ENCODE measurements at places on chromosomes 4 and X.

GRCh38 chr4:54660591-54660990, 2.8 kb downstream of the KIT start:
- DNase-seq = no peak

DNA sequence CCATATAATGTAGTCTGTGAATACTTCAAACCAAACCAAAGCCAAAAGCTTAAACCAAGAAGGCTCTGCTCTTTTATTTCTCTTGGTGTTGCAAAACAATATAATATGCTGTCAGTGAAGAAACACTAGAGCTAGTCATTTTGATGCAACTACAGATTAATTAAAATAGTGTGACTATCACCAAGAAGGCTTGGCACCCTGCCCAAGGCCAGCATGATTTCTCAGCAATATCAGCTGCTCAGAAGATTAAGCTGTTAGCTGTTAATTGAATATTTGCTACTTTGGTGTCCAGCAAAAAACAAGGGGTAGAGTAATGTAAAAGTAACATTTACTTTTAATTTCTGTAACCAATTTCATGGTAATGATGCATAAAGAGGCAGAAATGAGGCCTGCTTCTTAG, 104.9 kb upstream of the PRPS2 start:
- no peak for DNase-seq

GRCh38 chr4:8507624-8508023, 67.0 kb downstream of the TRMT44 start:
- no peak for DNase-seq

- DNase-seq = no peak
These were observed 218.8 kb downstream of the MGST2 start for GRCh38 chr4:139884438-139884837.

- no peak for DNase-seq
These were observed 195.9 kb downstream of the GC start for GRCh38 chr4:71587995-71588394.

- no peak for DNase-seq
These were observed 335.7 kb downstream of the BMPR1B start for GRCh38 chr4:95093460-95093859.

- DNase-seq = no peak
These were observed 1.1 kb downstream of the RPS3A start for GRCh38 chr4:151100531-151100930.

DNA sequence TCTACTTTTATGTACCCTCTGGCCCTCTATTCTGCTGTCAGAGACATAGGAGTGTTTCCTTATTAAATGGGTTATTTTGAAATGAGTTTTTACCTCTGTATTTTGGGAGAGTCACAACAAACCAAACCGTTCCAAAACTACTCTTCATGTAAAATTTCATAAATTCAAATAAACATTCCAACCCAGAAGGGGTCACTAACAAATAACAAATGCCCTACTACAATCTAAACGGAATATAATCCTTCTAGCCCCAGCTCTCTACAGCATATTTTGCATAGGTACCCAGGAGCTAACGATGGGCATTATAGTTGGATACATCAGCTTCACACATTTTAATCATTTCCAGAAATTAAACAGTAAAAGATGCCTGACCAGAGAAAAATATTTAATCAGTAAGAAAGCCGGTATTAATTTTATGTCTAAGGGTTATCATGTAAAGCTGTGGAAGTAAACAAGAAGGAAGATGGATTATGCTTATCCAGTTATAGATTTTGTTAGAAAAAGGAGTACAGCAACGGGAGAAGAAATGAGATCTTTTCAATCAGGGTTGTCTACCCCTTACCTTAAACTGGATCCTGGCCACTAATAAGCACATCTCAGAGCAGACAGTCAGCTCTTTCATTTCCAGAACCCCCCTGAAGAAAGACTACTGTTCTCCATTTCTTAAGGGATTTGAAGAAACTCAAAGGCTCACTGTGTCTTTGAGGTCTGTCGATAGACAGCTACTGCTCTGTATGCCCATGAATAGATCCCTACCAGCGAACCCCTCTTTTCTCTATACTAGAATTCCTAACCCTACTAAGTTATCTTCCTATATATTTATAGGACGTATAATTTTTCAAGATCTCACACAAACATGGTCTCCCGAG, 1.2 kb downstream of the UGDH start:
- DNase-seq = no peak

DNA sequence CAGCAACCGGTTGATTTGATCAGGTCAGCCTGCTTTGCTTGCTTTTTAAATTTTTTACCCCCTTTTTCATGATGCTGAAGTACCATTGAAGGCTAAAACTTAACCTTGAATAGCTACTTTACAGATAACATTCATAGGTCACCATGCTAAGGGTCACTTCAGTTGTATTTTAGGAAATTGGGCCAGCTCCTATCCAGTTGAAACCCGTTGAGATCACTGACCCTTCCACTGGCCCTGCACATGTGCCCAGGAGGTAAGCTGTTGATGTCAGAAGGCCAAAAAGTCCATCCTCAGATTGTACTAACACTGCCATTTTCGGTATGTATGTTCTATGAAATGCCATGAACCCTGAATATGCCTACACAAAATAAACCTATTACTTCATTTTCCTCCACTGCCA, 133.0 kb upstream of the FAT4 start:
- DNase-seq = no peak

- DNase-seq = no peak
These were observed 41.7 kb downstream of the TMEM164 start for GRCh38 chrX:110044346-110045249.

DNA sequence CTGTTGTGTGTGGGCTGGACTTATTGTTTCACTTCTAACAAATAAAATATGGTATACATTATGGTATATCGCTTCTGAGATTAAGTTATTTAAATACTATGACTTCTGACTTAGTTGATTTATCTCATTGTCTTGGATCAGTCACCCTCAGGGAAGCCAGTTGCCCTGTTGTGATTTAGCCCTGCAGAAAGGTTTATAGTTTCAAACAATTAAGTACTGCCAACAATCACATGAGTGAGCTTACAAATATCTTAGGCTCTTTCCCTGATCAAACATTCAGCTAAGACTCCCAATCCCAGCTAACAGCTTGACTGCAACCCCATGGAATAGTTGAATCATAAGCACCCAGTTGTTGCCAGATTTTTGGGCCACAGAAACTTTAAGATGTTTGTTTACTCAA, 85.4 kb downstream of the MAGEC1 start:
- DNase-seq = no peak

- peak; percentile 57 for DNase-seq
These were observed 93.7 kb downstream of the GRIA3 start for GRCh38 chrX:123277821-123278220.

DNA sequence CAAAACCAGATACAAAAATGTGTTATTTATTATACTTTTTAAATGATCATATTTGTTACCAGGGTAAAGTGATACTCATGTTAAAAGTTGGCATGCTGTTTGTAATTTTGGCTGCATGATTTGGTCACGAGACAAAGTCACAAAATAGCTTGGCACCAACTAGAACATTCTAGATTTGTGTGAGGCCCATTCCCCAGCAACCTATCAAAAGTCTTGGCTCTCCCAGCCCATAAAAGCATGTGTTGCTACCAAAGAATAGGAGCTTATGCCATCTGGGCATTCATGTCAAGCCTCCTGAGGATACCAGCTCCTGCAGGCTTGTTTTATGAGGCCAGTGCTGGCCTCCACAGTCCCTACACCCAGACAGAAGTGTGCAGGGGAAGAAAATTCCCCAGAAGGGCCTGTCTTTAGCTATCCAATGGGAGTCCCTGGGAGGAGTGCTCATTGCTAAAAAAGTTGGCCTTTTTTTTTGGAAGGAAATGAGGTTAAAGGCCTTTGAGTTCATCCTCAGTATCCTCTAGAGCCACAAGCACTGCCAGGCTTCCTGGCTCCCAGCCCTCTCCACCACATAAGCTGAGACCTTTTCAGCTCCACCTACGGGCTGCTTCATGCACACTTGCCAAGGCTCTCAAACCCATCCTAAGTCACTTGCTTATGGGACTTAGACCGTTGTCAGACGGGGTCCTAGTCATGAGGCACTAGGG, 211.9 kb upstream of the EOLA2 start:
- no peak for DNase-seq

- no peak for DNase-seq
These were observed 113.2 kb upstream of the FAM9B start for GRCh38 chrX:9147086-9147485.

GRCh38 chr4:168220893-168221292, 97.7 kb downstream of the DDX60 start:
- no peak for DNase-seq

DNA sequence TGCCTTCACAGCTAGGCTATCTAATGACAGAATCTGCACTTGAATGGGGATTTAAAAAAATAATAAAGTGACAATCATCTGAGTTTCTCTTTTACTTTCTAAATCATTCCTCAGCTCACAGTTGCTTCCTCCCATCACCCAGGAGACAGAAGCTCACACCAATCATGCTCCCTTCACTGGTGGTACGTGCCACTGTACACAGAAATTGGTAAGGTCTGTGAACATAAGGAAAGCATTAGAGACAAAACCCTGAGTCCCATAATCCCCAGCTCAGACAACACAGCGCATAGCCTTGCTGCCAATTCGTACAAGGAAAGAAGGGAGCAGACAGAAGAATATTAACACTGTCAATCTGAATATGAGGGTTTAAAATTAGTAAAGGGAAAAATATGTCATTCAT, 133.1 kb downstream of the IDS start:
- no peak for DNase-seq

DNA sequence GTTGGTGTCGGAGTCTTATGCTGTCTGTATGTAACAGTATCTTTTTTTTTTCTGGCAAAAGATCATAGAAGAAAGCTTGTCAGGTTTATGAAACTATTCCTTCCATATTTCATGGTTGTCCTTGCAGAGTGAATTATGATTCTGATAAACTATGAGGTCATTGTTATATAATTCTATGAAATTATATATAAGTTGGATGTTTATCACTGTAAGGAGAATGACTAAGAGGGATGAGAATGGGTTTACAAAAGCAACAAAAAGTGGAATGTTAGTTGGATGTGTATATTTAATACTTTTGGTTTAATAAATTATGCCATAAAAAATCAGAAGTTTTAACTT, 43.1 kb downstream of the RAPGEF2 start:
- DNase-seq = no peak

DNA sequence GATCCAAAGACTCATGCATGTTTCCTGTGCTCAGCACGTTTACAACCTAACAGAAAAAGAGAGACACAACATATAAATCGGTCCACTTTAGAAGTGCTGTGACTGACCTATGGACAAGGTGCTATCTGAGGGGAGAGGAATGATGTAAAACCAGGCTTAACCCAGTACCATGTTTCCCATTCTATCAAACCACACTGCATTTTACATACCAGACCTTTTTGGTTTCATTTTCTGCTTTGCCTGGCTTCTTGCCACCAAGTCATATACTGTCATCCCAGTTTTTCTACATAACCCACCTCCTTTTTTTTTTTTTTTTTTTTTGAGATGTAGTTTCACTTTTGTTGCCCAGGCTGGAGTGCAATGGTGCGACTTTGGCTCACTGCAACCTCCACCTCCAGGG, 82.2 kb downstream of the KLF8 start:
- no peak for DNase-seq

GRCh38 chrX:74890676-74891430, 34.4 kb downstream of the NEXMIF start:
- DNase-seq = no peak

DNA sequence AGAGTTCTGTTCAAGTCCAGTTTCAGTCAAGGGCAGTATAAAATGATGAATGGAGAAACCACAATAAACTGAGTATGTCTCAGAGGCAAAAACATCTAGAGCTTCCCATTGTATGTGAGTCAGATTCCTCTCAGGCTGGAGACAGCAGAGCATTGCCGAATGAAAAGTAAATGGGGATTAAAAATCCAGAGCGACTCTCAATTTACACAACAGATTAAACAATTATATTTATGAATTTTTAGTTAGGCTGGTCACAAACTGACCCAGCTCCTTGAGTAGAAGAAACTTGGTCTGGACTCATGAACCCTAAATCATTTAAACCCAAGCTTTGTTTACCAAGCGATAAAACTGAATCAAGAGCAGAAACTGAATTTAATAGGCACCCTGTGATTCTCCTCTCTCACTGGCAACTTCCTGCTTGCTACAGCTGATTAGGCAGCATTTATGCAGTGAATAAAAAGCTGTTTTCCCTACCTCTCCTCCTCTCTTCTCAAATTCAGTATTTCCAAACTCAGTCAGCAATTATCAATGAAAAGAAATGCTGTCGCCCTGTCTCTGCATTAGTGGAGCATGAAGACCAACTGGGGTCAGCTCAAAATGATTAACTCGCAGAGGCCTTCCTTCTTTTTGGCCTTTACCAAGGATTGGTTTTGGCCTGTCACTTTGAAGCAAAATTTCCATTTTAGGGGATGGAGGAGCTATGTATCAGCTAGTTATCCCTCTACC, 568.0 kb downstream of the PDHA2 start:
- DNase-seq = peak; percentile 82

DNA sequence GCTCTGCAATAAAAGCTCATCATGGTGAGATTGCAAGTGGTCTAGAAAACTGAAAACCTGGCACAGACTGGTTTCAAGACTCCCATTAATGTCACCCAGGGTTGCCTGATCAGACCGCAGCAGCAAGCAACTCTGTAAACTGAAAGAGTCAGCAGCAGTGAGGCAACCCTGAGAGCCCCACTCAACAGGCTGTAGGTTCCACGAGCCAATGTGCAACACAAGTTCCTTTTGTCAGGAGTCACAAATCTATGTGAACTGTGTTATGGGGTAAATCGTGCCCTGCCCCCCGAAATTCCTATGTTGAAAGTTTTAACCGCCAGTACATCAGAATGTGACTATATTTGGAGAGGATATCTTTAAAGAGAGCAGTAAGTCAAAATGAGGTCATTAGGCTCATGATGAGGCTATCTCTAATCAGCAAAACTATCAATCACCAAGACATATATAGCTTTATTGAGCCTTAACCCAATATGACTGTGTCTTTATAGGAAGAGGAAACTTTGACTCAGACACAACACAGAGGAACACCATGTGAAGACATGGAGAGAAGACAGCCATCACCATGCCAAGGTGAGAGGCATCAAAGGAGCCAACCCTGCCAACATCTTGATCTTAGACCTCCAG, 94.0 kb downstream of the FBXO8 start:
- DNase-seq = no peak

- DNase-seq = peak; percentile 2
These were observed 63.6 kb downstream of the DCX start for GRCh38 chrX:111348429-111348828.

DNA sequence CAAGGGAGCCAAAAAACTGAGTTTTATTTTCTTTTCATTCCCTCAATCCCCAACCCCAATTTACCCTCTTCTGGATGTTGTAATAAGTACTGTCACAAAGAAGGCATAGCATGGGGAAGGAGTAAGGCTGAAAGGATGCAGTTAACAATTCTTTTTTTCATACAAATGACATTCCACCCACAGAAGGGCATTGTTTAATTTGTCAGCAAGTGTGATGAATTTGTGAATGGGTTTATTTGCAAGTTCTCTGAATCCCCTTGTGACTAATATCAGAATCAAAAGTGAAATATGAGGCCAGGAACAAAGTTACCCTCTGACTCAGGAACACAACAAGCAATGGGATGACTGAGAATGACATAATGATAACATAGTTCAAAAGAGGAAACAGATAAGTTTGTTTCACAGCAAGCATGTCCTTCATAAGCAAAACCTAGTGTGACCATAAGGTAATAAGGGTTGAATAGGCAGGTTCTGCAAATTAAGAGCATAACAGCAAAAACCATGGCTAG, 2.1 kb downstream of the GEMIN8 start:
- DNase-seq = no peak

- no peak for DNase-seq
These were observed 85.3 kb downstream of the RTL5 start for GRCh38 chrX:72046447-72046846.

Measured in DMS153 (cell line).